ENCODE measurements at places on chromosomes 12 and 14. TPM values are rescaled to one million over a fixed set of nuclear protein-coding genes. Genes with fewer than 3 reads are reported as not detected.

- H3K36me3 ChIP-seq: no peaks in the 10 kb centered on the region
- H3K27ac ChIP-seq: no peak overlapping the region
- H3K27me3 ChIP-seq: no peaks in the 10 kb centered on the region
- no peak overlapping the region for H3K4me3 ChIP-seq
Observed at GRCh38 chr12:25716842-25717241, 163.8 kb upstream of the LMNTD1 start.

DNA sequence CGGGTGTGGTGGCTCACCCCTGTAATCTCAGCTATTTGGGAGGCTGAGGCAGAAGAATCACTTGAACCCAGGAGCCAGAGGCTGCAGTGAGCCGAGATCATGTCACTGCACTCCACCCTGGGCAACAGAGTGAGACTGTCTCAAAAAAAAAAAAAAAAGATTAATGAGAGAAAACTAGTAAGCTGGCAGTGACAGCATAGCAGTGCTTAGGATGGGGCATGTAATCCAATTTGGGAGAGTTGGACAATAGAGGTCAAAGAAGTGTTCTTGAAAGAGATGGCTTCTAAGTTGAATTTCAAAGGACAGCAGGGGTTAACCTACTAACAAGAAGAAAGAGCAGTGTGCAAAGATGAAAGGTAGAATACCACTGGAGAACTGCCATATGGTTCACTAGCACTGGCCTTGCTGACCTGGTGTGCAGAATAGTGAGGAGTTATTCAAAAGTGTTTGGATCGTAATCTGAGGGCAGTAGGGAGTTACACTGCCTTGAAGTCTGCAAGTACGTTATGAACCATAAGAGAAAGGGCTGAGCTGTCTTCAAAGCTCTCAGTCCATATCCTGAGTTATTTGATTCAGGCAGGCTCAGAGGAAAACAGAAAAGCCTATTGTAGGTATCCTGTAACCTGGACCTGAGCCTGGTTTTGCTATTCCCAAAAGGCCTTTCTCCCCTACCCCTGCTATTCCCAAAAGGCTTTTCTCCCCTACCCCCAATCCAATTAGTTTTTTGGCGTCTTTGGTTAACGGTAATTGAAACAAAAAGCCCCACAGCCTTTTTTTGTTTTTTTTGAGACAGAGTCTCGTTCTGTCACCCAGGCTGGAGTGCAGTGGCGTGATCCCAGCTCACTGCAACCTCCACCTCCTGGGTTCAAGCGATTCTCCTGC lies 3.4 kb downstream of the XPOT start:
- no peaks in the 10 kb centered on the region for H3K27me3 ChIP-seq
- peaks cover 12% of the 10 kb centered on the region for H3K36me3 ChIP-seq
- H3K27ac ChIP-seq: no peak overlapping the region
- DNase-seq: no peak

DNA sequence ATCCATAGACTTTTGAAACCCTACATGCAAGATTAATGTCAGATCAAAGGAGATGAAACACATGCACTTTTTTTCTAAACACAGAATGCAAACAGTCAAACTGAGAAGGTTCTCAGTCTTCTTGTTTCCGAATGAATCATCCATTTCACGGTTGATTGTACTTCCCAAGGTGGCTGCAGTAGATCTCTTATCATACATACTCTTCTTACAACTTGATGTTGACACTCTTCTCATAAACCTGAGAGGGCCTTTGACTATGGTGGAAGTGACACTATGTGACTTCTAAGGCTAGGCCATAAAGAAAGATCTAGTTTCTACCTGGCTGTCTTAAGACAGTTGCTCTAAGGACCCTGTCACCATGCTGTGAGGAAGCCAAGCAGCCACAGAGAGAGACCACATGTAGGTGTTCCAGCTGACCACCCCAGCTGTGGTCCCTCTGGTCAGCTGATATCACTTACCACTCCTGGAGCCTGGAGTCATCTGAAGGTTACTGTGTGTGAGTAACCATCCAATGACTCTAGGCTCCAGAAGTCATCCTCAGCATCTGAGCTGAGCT lies 67.2 kb upstream of the HMGA2 start:
- H3K4me3 ChIP-seq: no peak overlapping the region
- H3K27ac ChIP-seq: no peak overlapping the region
- no peak for DNase-seq
- H3K4me1 ChIP-seq: no peaks in the 10 kb centered on the region

GRCh38 chr12:108693751-108694150 lies 37.6 kb downstream of the CORO1C start:
- H3K4me3 ChIP-seq: no peak overlapping the region
- H3K36me3 ChIP-seq: no peaks in the 10 kb centered on the region
- DNase-seq: no peak

IL22 gene
- total RNA-seq: not detected

- DNase-seq: no peak
- H3K27ac ChIP-seq: no peak overlapping the region
- H3K36me3 ChIP-seq: no peaks in the 10 kb centered on the region
- no peak overlapping the region for H3K4me3 ChIP-seq
Observed at GRCh38 chr12:129594098-129594497, 309.7 kb downstream of the TMEM132D start.

DNA sequence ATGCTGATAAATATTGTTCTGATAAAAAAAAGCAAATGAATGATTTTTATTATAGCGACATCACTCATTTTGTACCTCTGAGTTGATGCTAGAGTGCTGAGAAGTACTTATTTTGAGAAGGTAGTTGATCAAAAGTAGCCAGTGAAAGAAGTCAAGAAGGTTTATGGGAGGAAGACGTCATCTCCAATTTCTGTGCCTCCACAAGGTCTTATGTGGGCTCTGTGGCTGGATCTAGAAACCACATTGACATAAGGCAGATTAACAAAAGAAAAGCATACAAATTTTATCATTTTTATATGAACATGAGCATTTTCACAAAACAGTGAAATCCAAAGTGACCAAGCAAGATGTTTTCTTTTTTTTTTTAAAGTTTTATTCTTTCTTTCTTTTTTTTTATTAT lies 289.5 kb upstream of the FAR2 start:
- H3K27ac ChIP-seq: no peak overlapping the region
- no peaks in the 10 kb centered on the region for H3K4me1 ChIP-seq
- no peaks in the 10 kb centered on the region for H3K36me3 ChIP-seq

DNA sequence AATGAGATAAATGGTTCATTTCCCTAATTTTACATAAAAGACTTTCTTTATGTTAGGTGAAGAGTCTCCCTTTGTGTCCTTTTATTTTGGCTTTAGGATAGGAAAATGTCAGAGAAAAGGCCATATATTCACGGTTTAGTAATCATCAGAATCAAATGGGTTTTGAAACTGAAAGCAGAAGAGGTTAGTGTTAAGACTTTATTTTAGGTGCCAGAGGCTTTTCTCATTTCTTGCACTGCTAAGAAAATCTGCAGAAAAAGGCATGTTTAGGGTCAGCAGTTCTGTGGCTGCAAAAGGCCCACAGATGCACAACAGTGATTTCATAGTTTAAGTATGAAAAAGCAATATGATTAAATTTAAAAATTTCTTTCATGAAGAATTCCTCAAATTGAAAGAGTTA lies 80.4 kb upstream of the SINHCAF start:
- no peaks in the 10 kb centered on the region for H3K4me1 ChIP-seq
- no peak overlapping the region for H3K4me3 ChIP-seq
- H3K36me3 ChIP-seq: no peaks in the 10 kb centered on the region

DNA sequence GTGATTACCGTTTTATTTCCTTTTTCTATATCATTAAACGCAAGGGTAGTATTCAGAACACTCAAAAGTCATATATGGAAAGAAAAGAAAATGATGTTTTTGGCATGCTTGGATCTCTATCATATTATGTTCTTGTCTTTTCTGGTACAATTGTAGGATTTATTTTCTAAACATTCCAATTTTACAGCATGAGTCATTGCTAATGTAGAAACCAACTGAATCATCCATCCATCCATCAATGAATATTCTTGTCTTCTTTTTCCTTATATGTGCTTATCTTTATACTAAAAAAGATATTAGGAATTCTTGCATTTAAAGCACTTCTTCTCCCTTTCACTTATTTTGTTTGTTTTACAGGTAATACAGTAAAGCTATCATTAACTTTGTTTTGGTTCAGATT lies 20.4 kb upstream of the AMIGO2 start:
- no peaks in the 10 kb centered on the region for H3K27me3 ChIP-seq
- no peak overlapping the region for H3K4me3 ChIP-seq
- H3K4me1 ChIP-seq: peaks cover 6% of the 10 kb centered on the region
- DNase-seq: no peak

C12orf54 gene
- total RNA-seq: not detected

HELB gene
- total RNA-seq: 69.0 TPM

DYNLL1 gene
- total RNA-seq: 108 TPM

- DNase-seq: no peak
- H3K4me1 ChIP-seq: no peaks in the 10 kb centered on the region
- H3K27ac ChIP-seq: no peak overlapping the region
- no peaks in the 10 kb centered on the region for H3K27me3 ChIP-seq
- H3K36me3 ChIP-seq: no peaks in the 10 kb centered on the region
Observed at GRCh38 chr14:46306267-46306666, 345.3 kb downstream of the RPL10L start.

- H3K27me3 ChIP-seq: no peaks in the 10 kb centered on the region
- peak overlapping the region; percentile 48 for H3K27ac ChIP-seq
Observed at GRCh38 chr12:110079477-110080400, 31.4 kb upstream of the C12orf76 start.

GRCh38 chr12:2324387-2324786 lies 271.6 kb downstream of the CACNA1C start:
- H3K36me3 ChIP-seq: no peaks in the 10 kb centered on the region
- no peaks in the 10 kb centered on the region for H3K4me1 ChIP-seq
- no peak overlapping the region for H3K4me3 ChIP-seq
- H3K27me3 ChIP-seq: peaks cover 4% of the 10 kb centered on the region
- no peak for DNase-seq

- H3K27ac ChIP-seq: no peak overlapping the region
- DNase-seq: no peak
- no peaks in the 10 kb centered on the region for H3K36me3 ChIP-seq
- no peak overlapping the region for H3K4me3 ChIP-seq
- H3K27me3 ChIP-seq: no peaks in the 10 kb centered on the region
Observed at GRCh38 chr14:41285186-41285748, 321.4 kb upstream of the LRFN5 start.

SLC35F4 gene
- not detected for total RNA-seq

SMARCD1 gene
- total RNA-seq: 56.9 TPM

DNA sequence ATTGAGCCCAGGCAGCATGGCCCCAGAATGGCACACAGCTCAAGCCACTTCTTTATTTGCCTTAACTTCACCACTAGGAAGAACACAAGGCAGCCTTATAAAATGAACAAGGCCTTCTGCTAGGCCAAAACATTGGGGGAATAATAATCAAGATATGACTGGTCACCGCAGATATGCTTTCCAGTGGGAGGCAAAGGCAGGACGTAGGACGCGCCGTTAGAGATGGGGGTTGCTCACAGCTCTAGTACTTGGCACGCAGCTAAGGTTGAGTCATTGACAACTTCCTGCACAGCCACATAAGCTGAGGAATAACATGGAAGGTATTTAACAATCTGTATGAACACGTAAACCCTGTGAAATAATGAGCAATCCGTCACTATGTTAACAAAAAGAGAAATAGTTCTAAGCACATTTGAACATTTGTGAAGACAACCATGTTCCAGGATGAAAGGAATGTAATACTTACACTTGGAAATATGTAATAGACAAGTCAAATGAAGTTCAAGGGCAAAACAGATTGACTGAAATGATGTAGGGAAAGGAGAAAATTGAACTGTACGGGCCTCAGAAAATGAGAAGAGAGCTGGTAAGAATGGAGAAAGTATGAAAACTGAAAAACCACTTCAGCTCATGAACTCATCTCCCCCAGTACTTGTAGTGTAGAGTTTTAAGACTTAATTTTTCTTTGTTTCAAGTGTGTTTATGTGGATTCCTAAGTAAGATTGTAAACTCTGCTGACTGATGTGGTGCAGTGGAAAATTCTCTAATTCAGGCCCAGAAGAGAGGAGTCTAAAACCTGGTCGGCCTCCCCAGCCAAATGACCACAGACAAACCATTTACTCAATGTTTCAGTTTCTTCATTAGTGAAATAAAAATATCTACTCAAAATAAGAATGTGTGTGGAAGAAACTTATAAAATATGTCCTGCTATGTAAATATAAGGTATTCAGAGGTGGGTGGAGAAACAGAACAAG lies 59.3 kb upstream of the CCDC91 start:
- DNase-seq: no peak
- no peak overlapping the region for H3K4me3 ChIP-seq
- no peak overlapping the region for H3K27ac ChIP-seq
- no peaks in the 10 kb centered on the region for H3K4me1 ChIP-seq

GPR135 gene
- 2.1 TPM for total RNA-seq

- no peak for DNase-seq
- H3K27me3 ChIP-seq: no peaks in the 10 kb centered on the region
- H3K27ac ChIP-seq: no peak overlapping the region
- H3K4me1 ChIP-seq: no peaks in the 10 kb centered on the region
Observed at GRCh38 chr12:65602253-65602609, 222.1 kb upstream of the HMGA2 start.

DNA sequence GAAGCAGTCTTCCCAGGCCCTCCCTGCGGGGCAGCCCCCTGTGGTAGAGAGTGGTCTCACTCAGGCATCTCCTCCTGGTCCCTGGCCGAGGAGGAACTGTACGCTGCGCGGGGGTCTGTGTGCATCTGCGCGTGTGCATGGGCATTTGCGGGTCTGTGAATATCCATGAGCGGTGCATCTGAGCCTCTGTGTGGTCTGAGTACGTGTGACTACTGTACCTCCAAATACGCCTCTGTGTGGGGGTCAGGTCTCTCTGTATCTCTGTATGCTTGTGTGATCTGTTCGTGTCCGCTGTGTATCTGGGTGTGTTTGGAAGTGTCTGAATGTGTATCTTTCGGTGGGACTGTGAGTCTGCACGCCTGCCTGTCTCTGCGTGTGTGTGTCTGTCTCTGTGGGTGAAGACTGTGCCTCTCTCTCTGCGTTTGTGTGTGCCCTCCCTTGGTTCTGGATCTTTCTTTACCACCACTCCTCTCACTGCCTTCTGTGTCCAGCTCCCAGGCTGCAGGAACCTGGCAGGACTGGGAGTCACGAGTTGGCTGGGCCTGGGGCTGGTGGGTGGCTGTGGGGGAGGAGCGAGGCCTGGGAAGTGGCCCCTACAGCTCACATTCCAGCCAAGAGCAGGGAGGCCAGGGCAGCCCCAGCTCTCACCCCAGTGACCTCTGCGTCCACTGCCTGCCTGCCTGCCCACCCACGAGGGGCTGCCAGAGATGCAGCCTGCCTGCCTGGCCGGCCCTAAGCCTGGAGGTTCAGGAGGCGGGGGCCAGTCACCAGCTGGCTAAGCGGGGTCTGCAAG lies 1.1 kb upstream of the PGF start:
- H3K27ac ChIP-seq: no peak overlapping the region
- no peak overlapping the region for H3K4me3 ChIP-seq
- DNase-seq: no peak
- peaks cover 6% of the 10 kb centered on the region for H3K4me1 ChIP-seq
- no peaks in the 10 kb centered on the region for H3K27me3 ChIP-seq

All from CD4-positive, alpha-beta memory T cell (primary cell).